ENCODE measurements at places on chromosomes 16 and 17.

DNA sequence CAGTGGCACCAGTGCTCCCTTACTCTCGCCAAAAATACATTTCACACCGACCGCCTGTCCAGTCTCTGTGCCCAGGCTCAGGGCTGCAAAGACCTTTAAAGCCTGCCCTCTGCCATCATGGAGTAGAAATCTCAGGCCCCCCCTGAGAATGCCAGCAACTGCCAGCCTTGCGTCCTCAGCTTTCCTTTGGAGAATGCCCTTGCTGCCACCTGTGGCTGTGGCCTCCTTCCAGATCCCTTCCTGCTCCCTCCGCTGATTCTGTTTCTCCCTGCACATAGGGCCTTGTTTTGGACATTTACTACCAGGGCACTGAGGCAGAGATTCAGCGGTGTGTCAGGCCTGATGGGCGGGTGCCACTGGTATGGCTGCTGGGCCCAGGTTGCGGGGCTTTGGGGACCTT is 13.2 kb downstream of the FCSK start:
- DNase-seq: no peak

DNA sequence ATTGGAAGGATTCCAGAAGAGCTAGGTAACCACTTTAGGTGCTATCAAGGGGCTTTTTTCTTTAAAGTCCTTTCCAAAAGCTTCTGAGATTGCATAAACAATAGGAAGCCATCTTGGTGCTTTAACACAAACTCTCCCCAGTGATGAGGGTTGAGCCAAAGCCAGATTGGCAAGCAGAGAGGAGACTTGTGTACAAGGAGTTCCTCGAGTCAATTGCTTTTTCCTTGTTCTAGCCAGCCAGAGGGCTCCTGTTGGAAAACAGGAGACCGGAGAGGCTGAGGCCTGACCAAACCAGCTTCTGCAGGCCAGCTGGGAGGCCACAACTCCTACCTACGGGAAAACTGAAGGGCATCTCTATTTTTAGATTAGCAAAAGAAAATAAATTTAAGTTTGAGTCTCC is 46.5 kb downstream of the MAPT start:
- DNase-seq: no peak

DNA sequence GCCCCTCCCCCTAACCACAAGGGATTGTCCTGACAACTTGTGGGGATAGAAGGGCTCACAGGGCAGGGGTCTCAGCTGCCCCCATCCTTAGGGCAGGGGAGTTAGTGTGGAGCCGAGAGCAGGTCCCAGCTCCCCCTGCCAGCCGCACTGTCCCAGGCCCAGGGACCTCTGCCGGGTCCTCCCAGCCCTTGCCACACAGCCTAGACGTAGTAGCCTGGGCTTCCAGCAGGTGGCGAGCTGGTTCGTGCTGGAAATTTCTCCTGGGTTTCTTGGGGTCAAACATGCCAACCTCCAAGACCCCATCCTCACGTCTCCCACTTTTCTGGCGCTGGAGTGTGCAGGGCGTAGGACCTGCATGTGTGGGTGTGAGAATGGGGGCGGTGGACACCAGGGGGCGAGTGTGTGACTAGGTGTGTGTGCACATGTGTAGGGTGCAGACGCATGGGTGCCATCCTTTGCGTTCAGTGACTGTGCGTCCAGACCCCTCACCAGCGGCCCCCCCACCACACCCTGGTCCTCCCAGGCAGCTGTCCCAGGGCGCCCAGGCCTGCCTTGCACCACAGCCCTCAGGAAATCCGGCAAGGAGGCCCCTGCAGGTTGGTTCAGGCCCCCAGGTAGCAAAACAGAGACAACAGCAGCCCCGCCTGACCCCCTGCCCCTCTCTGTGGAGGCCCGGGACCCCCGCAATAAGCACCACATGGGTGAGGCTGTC is 29.5 kb downstream of the SBK1 start:
- DNase-seq: no peak

DNA sequence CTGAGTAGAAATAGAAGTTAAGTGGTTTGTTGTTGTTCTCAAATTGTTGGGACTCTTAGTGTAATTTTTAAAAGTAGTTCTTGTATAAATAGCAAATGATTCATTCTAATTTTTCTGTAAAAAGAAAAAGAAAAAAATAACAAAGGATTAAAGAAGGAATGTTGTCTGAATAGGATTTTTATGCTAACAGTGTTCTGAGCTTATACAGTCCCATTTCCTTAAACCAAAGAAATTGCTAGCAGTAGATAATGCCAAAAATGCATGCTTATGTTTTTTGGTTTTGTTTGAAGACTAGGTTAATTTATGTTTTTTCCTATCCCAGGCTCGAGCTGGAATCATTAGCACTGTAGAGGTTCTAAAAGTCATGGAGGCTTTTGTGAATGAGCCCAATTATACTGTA is 44.7 kb upstream of the KPNB1 start:
- no peak for DNase-seq

DNA sequence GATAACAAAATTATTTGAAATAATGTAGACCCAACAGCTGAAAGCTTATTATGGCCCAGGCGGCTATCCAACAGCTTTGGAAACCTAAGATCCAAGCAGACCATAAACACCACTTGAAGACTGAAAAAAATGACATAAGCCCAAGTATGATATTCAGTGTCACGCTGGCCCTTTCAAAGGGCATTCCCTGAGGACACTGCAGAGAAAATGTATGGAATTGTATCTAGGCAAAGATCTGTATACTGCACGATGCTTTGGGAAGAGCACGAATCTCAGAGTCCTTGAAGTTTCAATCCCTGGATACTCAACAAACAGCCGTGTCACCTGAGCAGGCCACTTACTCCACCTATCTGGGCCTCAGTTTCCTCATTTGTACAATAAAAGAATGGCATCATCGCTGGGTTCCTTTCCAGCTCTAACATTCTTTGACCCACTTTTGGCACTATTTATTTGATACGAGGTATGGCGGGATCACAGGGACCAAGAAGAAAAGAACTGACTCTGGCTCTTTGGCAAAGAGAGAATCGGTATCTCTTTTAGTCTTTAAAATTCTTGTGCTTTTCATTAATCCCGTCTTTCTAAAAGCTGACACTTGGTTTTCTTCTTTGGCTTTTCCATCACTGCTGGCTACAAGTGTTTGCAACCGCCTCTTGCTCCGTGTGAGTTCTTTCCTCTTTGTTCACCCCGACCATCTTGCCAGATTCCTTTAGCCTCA is 1.2 kb downstream of the STAT5B start:
- DNase-seq: no peak

DNA sequence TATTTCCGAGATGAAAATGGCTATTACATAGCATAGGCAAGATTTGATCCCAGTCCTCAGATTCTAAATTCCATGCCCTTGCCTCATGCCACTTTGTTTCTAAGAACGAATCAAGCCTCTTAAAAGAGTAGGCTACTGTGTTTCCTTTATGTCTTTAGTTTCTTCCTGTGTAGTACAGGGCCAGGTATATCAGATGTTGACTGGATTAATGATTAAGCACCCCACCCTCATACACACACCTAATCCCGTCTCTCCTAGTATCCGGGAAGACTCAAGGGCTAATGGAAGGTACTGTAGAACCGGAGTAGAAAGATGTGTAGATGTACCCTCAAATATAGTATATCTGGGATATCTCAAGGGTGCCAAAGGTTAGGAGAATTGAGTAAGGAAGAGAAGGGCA is 6.7 kb downstream of the TOM1L1 start:
- no peak for DNase-seq

DNA sequence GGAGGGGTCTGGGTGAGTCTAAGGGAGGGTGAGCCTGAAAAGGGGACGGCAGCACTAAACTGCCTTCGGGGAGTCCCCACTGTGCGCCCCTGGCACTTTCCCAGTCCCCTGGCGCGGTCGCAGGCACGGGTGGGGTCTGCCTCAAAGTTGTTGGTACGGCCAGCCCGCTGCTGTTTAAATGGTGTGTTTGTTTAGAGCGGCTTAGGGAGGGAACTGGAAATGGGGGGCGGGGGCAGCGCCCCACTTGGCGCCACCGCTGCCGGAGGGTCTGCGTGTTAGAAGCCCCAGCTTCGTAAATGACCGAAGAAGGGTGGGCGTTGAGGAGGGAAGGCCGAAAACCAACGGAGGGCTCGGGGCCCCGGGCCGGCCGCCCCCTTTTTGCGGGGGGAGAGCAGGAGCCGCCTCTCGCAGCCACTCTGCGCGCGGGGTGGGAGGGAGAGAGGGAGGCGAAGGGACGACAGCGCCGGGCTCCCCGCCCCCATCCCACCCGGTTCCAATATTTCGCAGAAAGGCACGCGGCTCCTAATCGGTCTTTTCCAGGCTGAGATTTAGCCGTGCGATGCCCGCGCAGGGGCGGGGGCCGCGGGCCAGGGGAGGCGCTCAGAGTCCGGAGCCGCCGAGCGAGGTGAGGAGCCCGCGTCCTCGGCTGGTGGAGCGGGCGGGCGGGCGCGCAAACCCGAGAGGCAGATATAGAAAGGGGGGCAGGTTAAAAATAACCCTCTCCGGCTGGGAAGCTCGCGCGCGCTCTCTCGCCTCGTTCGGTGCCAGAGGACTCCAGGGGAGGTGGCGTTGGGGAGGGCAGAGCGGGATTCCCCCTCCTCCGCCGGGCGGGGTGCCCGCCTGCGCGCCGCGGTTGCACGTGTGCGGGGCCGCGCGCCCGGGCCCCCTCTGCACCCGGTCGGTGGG is 54.9 kb downstream of the SREBF1 start:
- DNase-seq: no peak

DNA sequence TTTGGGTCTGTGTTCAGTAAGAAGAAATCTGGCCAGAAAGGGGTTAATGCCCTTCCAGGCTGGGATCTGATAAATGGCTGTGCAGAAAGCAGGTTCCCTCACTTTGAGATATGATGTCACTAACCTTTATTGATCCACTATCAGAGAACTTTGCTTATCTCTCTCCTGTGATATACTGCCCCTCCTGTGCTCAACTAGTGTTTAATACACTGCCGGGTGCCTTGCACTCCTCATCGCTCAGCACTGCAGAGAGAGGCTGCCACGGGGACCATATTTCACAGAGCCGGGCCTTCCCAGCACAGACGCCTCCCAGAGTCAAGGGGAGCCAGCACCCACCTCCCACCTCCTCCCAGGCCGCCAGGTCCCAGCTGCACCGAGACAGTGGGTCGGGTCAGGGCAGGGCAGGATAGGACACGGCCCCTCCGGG is 20.2 kb downstream of the ZFHX3 start:
- DNase-seq: no peak

DNA sequence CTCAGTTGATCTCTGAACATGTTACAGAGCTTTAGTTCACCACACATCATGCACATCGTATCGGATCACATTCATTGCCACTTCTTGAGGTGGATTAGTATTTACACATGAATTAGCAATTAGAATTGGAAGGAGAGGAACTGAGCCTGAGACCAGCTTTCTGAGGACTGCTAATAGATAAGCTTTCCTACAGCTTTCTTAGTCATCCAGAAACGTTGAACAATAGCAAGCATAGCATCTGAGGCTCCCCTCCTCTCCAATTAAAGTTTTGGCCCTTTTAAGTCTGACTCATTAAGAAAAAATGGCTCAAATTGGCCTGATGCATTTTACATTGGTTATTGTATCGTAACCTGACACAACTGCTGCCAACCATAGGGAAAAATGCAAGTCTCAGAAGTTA is 1130.4 kb downstream of the CDH8 start:
- DNase-seq: no peak

GRCh38 chr17:35963663-35964062 is 17.6 kb downstream of the CCL16 start:
- DNase-seq: no peak

- no peak for DNase-seq
Measured at GRCh38 chr16:81637336-81638235, 141.5 kb upstream of the PLCG2 start.

DNA sequence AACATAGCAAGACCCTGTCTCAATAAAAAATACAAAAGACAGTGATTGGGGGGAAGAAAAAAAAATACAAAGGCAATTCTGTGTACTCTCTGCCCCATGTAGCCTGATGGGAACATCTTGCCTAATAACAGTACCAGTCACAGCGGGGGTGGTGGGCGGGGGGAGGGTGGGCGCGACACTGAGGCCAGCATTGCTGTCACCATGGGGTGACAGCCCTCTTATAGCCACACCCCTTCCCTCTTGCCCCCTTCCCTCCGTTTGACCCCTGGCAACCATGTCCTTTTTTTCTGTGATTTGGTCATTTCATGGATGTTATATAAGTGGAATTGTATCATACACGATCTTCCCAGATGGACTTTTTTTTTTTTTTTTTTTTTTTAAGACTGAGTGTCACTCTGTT is 80.9 kb downstream of the DNAH17 start:
- no peak for DNase-seq

DNA sequence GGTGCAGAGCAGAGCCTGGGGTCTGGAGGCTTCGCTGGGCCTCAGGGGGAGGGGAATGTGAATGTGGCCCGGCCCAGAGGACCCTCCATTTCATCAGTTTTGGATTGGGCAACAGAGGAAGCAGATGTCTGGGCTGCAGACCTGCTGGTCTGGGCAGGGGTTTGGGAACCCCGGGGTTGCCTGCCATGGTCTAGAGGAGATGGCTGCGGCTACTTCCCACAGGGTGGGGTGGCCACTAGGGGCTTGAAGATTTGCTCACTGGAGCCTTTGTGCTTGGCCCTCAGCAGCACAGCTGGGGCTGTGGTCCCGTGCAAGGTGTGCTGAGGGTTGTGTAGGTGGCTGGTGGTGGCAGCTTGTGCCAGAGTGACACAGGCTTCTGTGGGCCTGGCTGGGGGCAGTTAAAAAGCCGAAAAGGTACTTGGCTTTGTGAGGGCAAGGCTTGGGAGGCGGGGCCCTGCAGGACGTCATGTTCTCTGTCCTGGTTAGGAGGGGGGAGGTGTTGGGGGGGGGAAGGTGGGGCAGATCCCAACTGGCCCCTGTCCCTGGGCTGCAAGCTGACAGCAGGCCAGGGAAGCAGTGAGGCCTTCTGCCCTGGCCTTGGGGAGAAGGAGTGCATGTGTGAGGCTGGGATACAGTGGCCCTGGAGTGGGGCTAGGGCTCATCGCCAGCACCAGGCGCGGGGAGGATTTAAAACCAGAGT is 98.0 kb downstream of the KPNA2 start:
- no peak for DNase-seq

- DNase-seq: no peak
Measured at GRCh38 chr17:61161615-61162134, 238.0 kb upstream of the TBX2 start.

DNA sequence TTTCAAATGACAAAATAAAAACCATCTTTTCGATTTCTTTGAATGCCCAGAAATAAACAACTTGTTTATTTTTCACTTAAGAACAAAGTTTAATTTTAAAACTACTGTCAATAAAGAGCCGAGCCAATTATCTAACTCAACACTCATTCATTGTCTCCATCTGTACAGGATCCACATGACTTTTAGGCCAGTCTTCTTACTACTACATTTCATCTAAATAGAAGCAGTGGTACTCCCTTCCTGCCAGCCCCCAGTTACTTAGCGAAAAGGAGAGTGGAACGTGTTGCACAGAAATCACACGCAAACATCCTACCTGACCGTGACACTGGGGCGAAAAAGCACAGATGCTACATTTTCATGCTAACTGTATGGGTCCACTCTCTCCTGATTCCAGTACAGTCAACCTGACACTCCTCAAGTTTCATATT is 1.2 kb downstream of the GNA13 start:
- DNase-seq: no peak

- DNase-seq: no peak
Measured at GRCh38 chr16:88613293-88613692, 25.1 kb upstream of the IL17C start.
